ENCODE measurements at places on chromosomes 12 and 14.

- no peak for DNase-seq
Observed at GRCh38 chr12:122889761-122890520, 6.0 kb downstream of the VPS37B start.

- no peak for DNase-seq
Observed at GRCh38 chr14:72553161-72553560, 340.7 kb downstream of the DPF3 start.

DNA sequence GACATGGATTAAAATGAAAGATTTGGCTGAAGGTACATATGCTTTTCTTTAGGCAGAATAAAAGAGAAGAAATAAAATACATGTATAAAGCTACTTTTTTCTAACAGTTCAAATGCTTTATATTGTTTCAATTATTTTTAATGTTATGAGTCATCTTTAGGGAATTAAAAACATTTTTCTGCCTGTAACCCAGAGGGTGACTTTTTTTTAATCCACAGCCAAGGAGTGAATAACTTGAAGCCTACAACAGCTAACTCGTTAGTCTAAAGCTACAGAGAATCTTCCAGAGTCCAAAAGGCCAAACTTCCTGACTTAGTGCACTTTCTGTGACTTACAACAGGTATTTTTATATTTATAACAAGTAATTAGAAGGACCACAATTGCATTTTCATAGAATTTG is 151.6 kb downstream of the SEC23A start:
- DNase-seq, result no peak

DNA sequence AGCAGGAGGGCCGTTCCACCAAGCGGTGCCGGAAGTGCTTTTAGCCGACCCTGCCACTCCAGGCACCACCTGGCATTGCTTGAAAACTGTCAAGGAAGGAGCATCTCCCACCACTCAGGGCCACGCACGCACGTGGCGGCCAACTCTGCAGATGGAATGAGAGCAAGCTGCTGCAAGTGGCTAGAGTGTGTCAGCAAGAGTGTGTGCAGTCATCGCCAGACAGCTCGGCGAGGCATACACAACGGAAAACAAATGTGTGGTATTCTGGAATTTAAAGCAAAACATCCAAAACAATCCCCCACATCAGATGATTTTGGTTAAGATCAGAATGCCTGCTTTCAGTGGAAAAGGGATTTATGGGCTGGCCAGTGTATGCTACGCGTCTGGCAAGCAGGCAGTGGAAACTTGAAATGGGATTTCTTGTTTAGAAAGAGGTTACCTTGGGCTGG is 11.2 kb downstream of the CD9 start:
- no peak for DNase-seq

DNA sequence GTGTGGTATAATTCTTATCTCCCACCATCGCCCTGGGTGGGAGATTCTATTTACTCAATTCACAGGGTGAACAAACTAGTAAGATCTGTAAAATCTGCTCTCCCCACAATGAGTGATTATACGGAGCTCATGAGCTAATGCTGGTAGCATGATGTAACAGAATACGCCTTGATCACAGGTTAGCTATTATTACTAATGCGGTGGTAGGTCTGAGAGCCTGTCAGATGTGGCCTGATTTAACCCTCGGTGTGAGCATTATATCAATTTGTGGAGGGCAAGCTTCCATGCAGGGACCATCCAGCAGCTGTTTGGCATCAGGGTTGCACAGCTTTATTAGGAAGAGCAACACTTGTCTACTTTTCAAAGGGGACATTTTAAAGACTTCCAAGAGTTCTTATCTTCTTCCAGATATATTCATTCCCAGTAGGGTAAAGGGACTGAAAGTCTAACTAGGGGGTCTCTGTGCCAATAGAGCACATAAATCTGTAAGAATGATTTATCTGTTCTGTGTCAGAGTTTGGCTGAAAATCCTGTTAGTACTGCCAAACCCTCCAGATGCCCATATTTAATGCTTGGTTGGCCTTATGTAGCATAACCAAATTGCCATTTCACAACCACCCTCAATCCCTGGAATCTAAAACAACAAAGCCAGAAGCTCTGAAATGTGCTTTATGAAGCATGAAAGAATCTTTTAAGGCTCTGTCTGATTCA is 18.7 kb downstream of the TSHR start:
- DNase-seq, result no peak
